ENCODE measurements at places on chromosomes 5 and 9. TPM values are rescaled to one million over a fixed set of nuclear protein-coding genes. Genes with fewer than 3 reads are reported as not detected.

Gene MAMDC4
- 8.0 TPM for total RNA-seq

Gene SLC34A1
- 0.05 TPM for total RNA-seq

Gene GARNL3
- 6.3 TPM for total RNA-seq

Gene FOXD4
- total RNA-seq: 0.65 TPM

Gene PCDHGA6
- 1.9 TPM for total RNA-seq
